ENCODE measurements at places on chromosomes 1 and 21.

- no peak for DNase-seq
Observed at GRCh38 chr1:211577277-211577818, 1.6 kb downstream of the SLC30A1 start.

- no peak for DNase-seq
Observed at GRCh38 chr1:152003846-152004442, 10.3 kb upstream of the S100A10 start.

DNA sequence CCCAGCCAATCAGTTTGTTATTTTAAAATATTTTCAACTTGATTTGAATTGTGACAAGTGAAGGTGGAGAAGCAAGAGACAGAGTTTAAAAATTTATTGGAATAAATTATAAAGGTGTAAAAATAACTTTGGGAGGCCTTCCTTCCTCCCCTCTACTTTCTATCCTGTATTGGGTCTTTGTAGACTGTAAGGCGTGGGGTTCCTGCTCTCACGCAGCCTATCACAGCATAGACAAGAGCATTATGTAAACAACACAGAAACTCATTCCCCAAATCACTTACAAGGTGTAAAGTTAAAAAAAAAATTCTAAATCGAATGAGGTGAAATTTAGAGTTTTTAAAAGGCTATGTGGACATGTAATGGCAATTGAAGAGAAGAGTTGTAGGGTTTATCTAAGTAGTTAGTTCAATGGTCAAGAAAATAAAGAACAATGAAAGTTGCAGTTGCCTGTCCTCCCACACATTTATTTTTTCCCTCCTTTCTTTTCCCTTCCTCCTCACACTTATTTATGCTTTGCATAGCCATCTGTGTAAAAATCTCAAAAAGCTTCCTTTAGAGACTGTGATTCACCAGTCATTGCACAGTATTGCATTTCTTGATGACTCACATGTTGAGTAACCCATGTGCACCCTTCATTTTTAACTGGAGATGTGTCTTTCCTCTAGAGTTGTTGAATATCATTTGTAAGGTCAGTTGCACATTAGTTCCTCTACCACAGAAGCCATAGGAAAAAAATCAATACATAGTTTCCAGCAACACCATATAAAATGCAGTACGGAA, 242.2 kb downstream of the PTPRC start:
- no peak for DNase-seq

DNA sequence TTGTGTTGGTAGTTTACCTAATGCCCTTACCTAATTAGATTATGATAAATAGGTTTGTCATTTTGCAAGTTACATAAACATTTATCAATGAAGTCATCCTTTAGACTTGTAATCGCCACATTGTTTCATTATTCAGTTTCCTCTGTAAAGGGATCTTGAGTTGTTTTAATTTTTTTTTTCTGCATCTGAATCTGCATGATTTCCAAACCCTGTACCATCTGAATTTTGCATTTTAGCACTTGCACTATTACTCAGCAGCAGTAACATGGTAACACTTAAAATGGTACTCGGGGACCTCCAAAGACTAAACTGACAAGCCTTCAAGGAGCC, 12.4 kb downstream of the TARDBP start:
- no peak for DNase-seq

GRCh38 chr1:161121834-161122233, 3.9 kb downstream of the NIT1 start:
- DNase-seq: no peak
